ENCODE measurements at places on chromosomes 7 and 10. TPM values are rescaled to one million over a fixed set of nuclear protein-coding genes. Genes with fewer than 3 reads are reported as not detected.

TUBB8 gene
- not detected for total RNA-seq

PSPH gene
- 9.0 TPM for total RNA-seq

SPDYE2 gene
- total RNA-seq: not detected

AKR1C3 gene
- not detected for total RNA-seq

NPFFR1 gene
- total RNA-seq: not detected

SUN3 gene
- total RNA-seq: not detected

CDK14 gene
- 130 TPM for total RNA-seq

LIPJ gene
- total RNA-seq: 0.07 TPM
